ENCODE measurements at places on chromosomes 6 and 20.

DNA sequence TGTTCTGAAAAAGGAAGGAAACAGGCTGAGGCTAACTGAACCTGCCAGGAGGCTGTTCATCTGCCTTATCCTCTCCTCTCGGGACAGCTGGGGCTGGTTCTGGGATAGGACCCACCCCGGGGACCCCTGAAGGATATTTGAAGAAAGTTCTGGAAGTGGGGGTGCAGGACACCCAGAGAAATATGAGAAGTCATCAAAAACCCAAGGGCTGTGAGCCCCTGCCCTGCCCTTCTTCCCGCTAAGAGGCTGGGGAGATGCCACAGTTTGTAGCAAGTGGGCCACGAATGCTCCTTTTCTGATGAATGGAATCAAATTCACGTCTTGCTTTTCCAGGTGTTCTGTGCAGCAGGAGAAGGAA is 37.9 kb downstream of the TMEM242 start:
- DNase-seq, result no peak

DNA sequence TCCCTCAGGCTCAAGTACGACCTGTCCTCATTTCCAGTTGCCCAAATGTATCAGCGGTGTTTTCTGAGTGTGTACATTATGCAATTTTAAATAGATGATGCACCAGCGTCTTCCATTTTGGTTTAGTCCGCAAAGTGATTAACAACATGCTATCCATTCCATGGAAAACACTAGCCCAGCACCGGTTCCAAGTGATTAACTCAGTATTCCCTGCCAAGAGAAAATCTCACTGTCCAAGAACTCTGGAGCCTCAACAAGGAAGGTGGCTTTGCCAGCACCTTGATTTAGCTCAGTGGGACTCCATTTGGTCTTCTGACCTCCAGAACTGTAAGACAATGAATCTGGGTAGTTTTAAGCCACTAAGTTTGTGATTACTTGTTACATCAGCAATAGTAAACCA is 107.2 kb downstream of the FOXC1 start:
- DNase-seq, result no peak

DNA sequence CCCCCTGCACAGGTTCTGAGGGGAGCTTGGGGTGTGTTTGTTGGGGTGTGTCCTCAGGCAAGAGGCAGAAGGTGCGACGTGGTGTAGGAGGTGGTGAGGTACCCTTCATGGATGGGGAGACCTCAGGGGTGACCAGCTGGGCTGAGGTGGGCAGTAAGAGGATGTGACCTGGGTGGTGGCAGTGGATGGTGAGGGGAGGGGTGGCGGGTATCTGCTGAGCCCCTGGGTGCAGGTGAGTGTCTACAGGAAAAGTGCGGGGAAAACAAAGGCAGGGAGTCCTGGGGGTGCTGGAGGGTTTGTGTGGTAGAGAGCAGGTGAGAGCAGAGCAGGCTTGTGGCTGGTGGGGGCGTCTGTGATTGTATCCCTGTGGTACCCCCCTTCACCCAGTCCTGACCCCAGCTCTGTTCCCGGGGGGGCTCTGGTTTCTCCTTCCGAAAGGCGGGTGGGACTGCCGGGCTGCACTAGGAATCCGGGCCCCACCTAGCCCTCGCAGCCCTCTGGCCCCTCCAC is 631 bp downstream of the RAET1L start:
- DNase-seq, result no peak

DNA sequence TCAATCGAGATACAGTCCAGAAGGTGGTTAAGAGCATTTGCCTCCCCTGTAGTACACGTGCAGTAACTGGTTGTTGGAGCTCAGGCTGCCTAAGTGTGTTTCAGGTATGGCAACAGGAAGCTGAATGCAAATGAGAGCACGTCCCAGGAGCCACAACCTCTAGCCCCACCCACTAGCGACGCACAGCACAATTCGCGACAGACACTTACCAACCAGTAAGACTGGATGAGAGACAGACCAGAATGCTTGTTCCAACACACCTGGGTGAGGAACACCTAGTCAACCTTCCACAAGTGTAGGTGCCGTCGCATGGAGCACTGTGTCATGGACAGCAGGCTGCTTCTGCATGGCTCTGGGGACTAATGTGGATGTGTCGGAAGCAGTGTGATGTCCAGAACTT is 7.2 kb upstream of the SERPINB1 start:
- DNase-seq, result peak; percentile 59

DNA sequence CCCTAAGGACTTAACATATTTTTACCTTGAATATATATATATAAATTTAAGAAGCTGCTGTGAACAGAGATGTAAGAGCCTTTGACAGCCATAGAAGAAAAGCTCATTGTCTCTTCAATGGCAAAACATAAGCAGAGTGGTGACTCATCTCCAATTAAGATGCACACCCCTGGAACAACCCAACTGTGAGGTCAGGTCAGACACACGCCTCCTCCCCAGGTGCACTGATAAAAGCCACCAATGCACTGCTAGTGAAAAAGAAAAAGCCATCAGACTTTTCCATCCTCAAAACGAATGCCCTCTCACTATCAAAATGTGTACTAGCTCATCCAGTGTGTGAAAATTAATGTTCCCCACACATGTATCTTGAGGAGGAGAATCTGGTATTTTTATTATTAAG is 100.1 kb downstream of the SMLR1 start:
- DNase-seq, result no peak

Measured in activated naive CD4-positive, alpha-beta T cell treated with Interleukin-2 at 50 U/mL for 16 hours (primary cell).